ENCODE measurements at places on chromosomes 6 and 20.

GRCh38 chr6:142047934-142048592 lies 84.7 kb upstream of the GJE1 start:
- DNase-seq = no peak

GRCh38 chr20:33668466-33669155 lies 1.9 kb downstream of the ACTL10 start:
- DNase-seq = no peak

DNA sequence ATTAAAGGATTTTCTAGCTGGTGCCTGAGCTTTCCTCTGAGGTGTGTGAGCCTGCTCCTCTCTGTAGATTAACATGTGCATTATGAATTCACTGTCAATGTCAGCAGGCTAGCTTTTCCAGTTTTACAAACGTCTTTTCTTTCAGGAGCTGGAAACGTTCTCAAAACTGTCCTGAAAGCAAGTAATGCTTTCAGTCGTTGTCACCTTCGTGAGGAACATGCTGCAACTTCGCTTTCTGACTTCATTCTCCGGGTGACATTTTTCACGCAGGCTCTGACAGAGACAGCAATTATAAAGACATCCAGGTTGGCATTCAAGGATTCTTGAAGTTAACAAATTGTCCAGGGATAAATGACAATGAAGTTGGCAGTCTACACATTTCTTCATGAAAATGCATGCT lies 671.5 kb downstream of the DHX35 start:
- DNase-seq = no peak

- DNase-seq = no peak
Observed at GRCh38 chr6:53281518-53282215, 67.1 kb downstream of the ELOVL5 start.

DNA sequence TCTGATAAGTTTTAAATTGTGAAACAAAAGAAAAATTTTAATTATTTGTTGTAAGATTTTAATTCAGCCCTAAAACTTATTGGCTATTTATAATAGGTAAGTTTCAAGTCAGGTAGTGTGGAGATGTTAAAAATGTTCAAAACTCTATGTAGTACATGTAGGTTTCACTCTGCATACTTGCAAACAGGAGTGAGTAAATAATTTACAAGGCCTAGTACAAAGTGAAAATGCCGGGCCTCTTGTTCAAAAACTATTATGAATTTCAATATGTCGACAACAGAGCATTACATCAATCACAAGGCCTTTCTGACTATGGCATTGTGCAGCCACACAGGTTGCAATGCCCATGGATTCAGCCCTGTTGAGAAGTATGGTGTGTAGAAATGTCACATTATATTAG lies 80.9 kb upstream of the GRIK2 start:
- no peak for DNase-seq

DNA sequence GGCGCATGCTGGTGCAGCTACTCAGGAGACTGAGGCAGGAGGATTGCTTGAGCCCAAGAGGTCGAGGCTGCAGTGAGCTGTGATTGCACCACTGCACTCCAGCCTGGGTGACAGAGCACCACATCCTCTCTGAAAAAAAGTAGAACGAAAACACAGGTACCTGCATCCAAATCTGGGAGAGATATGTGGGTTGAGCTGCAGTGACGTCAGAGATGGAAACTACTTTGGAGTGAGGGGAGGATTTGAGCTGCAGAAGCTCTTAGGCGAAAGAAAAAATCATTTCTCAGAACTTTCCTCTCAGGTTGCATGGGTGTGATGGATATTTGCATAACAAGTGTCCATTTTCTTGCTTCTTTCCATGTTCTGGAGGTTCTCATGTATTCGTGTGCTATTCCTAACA lies 4.0 kb upstream of the TULP1 start:
- no peak for DNase-seq

GRCh38 chr6:157989541-157990289 lies 8.1 kb downstream of the SYNJ2 start:
- DNase-seq = no peak

DNA sequence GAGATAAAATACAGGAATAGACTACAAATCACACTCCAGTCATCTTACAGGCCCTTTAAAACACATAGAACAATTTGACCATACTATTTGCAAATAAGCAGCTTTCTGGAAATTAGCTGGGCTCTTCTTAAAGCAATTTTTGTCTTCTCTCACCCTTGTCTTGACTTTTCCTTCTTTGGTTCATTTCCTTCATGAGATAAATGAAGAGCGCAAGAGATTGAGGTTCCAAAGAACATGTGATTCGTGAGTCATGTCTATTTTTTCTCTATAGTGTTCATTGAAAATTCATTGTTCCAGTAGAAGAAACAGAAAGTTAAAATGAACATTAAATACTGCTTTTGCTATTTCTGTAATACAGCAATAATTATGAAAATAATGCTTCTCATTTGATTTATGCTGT lies 33.9 kb downstream of the PRDM1 start:
- DNase-seq = no peak

DNA sequence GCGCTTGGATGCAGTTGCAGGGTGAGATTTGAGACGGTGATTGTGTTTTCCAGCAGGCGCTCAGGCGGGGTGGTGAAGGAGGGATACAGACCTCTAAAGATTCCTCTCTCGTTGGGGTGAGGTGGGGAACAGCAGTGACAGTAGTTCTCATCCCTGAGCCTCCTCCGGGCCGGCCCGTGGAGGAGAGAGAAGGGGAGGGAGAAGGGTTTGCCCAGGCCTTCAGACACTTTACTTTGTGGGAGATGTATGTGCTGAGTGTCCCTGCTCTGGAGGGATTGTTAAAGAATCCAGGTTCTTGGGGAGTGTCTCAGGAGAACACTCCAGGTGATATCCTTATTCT lies 41.0 kb downstream of the PSMB9 start:
- no peak for DNase-seq

DNA sequence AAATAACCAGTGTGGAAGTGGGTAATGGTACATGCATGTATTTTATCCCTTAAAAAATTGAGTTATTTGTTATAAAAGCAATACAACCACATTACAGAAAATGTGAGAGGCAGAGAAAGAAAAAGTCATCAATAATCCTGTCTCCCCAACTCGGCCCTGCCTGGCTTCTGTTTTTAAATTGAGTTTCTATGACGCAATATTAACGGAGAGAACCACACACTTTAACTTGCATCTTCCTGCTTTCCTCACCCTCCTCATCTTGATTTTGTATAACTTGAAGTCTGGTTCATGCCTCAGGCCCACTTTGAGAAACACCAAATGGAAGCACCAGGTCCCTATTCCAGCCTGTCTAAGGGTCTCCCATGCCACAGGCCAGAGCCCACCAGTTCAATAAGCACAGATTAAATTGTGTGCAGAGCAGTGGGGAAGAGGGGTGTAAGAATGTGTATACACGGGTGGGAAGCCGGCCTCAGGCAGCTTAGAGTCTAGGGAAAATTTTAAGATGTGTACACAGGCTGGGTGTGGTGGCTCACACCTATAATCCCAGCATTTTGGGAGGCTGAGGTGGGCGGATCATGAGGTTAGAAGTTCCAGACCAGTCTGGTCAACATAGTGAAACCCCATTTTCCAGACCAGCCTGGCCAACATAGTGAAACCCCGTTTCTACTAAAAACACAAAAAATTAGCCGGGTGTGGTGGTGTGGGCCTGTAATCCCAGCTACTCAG lies 15.9 kb downstream of the KCNK5 start:
- DNase-seq = no peak

DNA sequence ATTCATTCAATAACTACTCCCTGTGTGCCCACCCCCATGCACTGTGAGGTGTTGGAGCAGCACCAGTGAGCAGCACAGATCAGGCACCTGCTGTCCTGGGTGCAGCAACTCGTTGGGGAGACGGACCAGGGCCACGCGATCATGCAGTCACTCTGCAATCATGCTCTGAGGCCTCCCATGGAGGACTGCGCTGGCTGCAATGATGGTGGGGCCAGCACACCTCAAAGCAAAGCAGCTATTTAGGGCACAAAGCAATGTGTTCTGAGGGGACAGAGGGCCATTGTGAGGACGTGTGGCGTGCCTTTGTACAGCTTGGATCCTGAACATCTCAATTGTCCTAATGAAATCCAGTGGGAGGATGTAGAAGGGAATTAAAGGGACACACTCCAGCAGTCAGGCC lies 41.0 kb upstream of the MPC1 start:
- DNase-seq = no peak

DNA sequence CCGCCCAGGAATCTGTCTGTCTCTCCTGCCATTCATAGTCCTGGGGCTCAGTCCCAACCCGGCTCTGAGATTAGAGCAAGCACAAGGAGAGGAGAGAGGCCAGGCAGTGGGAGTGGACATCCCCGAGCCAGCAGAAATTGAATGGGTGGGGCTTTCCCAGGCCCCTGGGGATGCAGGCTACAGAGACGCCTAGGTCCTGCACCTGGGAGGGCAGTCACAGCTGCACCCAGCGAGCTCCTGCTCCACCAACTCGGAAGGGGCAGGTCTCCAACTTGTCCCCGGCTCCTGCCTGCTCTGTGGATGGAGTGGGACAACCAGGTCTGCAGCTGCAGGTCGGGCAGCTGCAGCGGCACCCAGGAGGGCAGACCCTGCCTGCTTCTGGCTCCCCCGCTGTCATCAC lies 11.1 kb upstream of the AIG1 start:
- no peak for DNase-seq

DNA sequence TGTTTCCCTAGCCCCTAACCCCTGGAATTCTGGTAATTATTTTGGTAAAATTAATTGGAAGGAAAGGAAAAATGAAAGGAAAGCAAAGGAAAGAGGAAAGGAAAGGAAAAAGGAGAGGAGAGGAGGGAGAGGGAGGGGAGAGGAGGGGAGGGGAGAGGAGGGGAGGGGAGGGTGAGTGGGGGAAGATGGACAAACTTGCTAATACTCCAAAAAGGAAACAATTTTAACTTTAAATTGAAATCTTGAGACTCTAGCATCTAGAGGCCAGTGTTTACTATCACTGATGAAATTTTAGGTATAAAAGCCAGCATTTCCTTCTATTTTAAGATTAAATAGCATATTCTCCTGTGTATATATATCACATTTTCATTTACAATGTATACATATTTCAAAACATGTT lies 156.5 kb downstream of the COL12A1 start:
- no peak for DNase-seq

DNA sequence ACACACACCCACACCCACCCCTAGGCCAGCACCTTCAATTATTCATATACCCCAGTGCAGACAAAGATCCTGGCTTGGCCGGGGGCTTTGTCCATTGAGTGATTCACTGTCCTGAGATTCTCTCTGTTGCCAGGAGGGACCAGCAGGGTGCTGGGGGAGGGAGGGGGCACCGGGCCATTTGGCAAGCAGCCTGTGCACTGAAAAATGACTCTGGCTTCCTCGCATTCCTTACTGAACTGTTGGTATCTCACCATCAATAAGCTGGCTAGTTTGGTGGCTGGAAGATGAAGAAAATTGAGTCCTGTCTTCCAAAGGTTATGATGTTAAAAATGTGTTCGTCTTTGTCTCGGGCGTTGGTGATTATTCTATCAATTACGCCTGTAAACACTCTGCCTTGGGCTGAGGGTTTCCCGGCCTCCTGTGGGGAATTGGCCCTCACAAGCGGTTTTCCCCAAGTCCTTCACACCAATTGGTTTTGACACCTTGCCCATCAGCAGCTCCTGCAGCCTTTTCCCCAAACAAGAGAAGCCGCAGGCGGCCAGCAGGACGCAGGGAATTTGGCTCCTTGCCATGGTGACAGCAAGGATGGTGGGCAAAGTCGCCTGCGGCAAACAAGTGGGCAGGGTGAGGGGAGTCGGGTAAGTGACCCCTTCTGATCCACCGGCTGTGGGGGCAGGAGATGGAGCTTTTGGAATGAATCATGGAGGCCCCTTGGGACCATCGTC lies 4.9 kb downstream of the VSTM2L start:
- no peak for DNase-seq

DNA sequence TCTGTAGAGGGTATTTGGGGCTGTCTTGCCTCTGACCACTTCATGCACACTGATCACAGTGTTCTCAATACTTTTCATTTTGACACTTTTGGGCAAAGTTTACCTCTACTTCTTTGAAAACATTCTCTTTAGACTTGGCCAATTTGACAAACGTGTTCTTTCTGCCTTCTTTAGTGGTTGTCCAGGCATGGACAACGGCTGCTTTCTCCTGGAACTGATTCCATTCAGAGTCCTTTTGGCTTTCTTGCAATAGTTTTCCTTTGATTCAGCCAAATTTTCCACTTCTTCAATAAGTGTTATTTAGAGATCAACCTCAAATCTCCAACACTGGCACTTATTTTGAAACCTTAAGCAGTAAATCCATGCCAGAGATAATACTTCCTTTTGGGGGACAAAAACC lies 6.7 kb upstream of the CST9 start:
- no peak for DNase-seq

GRCh38 chr6:90364286-90364685 lies 67.6 kb upstream of the BACH2 start:
- no peak for DNase-seq

GRCh38 chr6:11766589-11767450 lies 11.8 kb downstream of the ADTRP start:
- DNase-seq = no peak

DNA sequence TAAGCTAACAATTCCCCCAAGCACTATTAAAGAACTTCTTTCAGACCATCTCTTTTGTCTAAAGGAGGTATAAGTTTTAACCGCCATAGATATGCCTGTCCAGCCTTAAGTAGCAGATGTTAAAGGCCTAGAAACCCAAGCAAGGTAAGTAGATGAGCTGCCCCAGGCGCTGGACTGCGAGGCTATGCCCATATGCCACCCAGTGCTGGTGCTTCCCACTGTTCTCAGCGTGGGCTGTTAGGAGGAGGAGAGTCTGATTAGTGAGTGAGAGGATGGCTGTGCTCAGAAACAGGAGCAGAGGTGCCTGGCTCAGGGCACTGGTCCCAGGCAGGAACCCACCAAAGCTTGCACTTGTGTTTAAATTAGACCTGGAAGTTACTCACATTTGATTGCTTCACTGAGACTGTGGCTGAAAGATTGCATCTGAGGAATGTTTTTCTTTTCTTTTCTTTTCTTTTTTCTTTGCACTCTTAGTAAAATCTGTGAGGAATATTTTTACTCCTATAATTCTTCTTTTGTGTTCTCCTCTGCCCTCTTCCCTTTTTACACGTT lies 32.2 kb downstream of the PRPH2 start:
- no peak for DNase-seq

DNA sequence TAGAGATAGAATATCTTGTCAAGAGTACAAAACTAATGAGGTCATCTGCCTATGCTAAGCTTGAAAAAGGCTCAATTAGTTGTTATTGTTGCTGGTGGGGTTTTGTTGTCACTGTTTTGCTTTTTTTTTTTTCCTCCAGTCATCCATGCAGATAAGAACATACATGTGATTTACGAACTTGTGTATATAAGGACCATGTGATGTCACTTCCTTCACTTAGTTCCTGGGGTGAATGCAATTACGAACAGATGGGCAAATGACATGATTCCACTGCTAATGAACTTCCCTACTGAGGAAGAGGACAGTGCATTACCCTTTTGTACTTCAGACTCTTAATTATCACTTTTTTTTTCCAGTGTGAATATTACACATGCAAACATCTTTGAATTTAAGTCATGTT lies 1175.3 kb upstream of the GJE1 start:
- DNase-seq = no peak

- no peak for DNase-seq
Observed at GRCh38 chr20:10763112-10763511, 89.3 kb upstream of the JAG1 start.

GRCh38 chr20:32024683-32025295 lies 14.6 kb downstream of the CCM2L start:
- DNase-seq = no peak

GRCh38 chr6:13044390-13044789 lies 283.9 kb downstream of the TBC1D7 start:
- no peak for DNase-seq
